Fibroblast of lung (primary cell): ENCODE measurements at places on chromosomes 6 and 20.

DNA sequence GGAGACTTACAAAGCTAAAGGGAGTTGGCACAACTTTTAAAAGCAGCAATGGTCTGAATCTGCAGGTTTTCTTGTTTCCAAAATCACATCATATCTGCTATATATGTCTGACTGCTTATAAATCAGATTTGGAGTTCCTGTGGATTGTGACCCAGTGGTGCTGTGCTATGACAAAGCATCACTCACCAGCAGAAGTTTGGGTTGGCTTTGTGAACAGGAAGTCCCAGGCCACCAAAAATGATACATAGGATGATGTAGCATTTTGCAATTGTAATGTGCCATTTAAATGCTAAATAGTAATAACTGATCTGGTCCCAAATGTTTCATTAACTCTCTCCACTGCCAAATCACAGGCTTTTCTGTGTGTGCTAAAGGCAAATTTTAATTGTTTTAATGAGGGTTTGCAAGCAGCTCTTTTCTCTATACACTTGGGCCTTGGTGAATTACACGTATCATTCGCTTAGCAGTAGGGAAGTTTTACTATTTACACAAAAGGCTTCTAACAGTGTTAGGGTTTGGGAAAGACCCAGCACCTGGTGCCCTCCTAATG, 60.8 kb downstream of the SYNDIG1 start:
- DNase-seq: no peak

GRCh38 chr20:64036346-64037198, 590 bp downstream of the C20orf204 start:
- no peak for DNase-seq

GRCh38 chr6:95693108-95693507, 115.8 kb downstream of the MANEA start:
- DNase-seq: no peak

DNA sequence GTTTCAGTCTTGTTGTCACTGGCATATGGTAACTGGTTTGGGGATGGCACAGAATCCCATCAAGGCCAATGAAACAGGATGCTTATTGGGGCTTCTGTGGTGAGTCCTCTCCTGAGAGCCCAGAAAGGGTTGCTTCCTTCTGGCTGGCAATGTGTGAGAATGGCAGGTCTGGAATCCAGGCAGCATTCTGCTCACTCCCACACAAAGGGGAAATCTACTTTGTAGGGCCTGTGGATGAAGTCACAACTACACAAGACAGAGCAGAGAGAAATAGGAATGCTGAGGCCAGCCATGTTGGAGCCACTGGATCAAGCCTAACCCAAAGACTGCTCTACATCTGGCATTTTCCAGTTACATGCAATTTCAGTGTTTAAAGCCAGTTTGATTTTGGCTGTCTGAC, 15.7 kb downstream of the PLAGL2 start:
- DNase-seq: no peak

DNA sequence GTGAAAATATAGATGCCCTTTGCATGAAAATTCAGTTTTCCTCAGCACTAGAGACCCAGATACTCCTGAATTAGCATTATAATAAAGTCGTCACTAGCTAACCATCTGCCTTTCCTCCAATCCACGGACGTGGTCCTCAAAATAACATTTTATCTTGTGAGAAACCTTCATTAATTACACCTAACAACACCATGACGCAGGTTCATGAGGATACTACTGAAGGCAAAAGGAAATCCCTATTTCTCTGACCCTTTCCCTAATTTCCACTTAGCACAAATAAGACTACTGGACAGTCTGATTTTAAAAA, 1.3 kb upstream of the PNISR start:
- peak; percentile 5 for DNase-seq

DNA sequence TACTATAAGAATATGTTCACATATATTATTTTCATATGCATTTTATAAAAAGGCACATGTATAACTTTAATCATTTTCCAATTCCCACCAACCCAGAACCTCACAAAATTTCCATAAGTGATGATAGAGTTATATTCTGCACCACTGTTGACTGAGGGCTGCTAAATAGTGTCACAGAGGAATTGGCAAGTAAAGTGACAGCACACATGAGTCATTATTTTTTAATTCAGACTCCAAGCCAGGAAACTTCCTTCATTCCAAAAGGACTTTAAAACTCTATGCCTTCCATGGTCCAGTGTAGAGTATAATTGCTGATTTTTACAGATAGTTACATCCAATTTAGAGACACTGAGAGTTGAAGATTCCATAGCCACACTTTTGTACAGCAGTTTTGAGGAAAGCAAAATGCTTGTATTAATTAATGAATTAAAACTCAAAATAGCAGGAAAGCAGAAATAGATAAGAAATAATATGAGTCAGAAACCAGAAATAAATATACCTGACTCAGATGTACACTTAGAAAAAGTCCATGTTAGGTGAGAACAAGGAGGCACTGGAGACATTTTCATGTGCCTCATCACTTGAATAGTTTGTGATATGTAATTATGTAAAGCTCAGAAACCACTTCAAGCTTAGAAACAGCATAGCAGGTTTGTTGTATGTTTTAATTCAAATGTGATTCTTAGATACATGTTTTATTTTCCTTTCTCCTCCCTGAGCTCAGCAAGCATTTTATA, 425.2 kb upstream of the OPRM1 start:
- no peak for DNase-seq

DNA sequence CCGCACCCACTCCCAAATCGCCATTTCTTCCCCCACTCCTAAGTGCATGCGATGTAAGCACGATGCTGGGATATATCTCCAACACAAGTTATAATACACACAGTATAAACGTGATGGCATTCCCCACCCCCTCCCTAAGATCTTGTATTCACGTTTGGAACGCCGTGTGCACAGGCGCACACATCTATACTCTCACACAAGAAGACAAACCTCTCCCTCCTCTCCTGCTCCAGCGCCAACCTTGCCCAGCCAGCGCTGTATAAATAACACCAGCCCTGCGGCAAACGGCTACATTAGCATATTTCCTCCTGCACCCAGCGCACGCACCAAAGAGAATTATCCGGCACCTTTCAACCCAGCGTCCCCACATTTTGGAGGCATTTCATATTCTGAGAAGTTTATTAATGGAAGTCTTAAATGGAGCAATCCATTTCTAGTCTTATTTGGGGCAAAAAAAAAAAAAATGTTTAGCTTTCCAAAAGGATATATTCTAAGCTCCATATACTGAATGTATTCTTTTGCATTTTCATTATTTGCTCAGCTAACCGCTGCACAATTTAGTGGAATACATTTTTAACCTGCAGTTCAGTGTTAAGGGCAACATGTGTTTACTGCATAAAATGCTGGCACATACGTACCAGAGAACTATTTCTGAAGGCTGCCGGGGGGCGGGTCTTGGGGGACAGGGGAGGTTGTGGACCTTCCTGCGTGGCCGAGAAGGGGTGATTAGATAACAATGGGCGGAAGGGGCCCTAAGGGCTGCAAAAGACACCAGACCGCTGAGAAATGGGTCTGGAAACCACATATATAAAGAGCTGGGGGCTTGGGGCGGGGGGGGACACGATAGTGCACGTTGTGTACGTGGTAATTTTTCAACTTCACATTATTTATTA, 1.1 kb upstream of the SLC22A23 start:
- DNase-seq: peak; percentile 41

DNA sequence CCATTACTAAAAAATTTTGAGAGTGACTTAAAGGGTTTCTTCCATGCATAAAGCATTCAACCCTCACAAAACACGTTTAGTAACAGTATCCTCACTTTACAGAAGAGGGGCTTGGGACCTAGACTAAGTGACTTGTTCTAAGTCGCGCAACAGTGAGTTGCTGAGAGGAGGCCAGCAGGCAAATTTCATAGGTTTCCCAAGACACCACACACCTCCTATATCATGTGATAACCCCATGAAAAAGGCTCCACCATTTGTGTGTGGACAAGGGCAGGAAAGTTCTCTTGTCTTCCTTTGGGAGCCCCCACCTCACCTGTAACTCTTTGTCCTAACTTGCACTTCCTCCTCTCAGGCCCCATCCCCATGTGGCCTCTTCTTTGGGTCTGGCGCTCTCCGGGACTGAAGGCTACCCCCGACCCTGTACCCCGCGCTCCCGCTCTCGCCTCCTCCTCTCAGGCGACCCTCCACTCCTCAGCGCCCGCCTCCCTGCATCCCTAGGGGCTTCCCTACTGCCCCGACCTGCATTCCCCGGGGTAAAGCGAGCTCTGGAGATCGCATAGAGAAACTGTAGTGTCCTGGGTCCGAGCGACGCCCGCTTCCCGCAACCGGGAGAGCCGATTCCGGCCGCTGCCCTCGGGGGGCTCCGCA, 392 bp downstream of the PSMB8 start:
- no peak for DNase-seq
